ENCODE measurements at places on chromosomes 12 and 14.
A peak's percentile ranks its signal among the peaks of the same experiment; 100 is the strongest.

GRCh38 chr14:103696070-103696402 lies 19.2 kb downstream of the XRCC3 start:
- no peak for DNase-seq

- no peak for DNase-seq
These were observed 22.5 kb downstream of the SDS start for GRCh38 chr12:113381220-113381619.

DNA sequence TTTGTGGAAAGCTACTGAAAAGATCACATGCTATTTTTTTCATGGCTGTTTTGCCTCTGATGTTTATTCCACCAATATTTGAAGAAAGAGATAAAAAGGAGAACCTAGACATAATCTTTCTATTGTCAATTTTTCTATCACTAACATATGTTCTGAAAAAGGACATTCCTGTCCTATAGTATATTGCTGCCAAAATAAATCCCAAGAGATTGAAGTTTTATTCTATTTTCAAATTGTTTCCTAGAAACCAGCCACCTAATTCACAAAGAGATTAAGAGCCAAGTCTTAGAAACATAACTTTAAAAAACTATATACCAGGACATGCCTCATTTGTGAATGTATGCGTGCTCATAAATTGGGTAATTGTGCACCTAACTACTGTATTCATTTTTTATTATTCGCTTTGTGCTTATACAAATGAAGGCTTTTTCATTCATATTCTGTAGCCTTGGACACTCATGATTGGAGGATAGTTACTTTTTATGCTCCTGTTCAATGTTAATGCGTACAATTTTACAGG lies 200.7 kb downstream of the FUT8 start:
- DNase-seq: no peak

DNA sequence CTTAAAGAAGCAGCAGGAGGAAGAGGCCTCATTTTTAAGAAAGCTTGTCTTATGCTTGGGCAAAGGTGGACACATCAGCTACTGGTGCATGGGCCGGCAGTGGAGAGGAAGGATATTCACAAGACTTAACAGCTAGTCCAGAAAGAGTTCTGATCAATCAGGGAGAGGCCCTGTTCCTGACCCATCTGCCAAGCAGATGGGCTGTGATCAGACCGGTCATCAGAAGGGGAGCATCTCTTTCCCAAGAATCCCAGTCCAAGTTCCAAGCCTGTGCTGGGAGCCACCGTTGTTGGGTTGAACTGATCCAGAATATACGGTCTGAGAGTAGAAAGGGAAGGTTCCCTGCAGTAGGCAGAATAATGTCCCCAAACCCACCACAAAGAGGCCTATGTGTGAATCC lies 32.7 kb upstream of the SOCS2 start:
- no peak for DNase-seq

DNA sequence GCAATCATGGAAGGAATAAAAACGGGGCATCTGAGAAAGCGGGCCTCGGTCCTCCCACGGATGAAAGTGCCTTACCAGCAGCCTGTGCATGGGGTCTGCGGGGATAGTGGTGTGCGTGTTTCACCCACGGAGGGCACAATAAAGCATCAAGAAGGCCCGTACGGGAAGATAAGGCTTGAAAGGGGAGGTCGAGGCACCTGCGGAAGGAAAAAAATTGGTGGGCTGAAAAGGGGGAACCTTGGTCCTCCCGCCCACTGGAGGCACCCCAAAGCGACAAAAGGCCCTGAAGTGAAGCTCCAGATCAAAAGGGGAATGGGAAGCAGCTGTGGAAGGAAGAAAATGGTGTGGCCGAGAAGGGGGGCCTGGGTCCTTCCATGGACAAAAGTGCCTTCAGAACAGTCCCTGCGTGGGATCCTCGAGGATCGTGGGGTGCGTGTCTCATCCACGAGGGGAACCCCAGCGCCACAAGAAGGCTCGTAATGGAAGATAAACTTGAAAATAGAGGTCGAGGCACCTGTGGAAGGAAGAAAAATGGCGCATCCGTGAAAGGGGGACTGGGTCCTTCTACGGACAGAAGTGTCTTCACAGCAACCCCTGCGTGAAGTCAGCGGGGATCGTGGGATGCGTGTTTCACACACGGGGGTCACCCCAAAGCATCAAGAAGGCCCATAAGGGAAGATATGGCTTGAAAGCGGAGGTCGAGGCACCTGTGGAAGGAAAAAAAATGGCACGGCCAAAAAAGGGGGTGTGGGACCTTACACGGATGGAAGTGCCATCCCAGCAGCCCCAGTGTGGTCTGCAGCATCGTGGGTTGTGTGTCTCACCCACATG lies 276.9 kb downstream of the ALG10 start:
- DNase-seq: no peak

DNA sequence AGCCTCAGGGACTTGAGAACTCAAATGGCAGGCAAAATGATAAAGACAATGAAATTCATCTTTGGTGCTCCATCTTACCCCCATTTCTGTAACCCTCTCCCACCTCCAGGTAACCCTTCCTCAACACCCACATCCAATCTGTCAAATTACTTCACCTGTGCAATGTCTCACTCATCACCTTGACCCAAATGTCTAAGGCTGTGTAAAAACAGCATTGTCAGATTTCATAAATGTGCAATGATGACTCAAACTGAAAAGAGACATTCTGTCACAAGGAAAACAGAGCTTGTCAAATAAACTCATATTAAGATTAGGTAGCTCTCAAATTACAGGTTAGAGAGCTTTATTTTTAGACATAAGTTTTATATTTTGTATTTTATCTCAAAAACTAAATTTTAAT lies 19.9 kb upstream of the COCH start:
- DNase-seq: no peak

DNA sequence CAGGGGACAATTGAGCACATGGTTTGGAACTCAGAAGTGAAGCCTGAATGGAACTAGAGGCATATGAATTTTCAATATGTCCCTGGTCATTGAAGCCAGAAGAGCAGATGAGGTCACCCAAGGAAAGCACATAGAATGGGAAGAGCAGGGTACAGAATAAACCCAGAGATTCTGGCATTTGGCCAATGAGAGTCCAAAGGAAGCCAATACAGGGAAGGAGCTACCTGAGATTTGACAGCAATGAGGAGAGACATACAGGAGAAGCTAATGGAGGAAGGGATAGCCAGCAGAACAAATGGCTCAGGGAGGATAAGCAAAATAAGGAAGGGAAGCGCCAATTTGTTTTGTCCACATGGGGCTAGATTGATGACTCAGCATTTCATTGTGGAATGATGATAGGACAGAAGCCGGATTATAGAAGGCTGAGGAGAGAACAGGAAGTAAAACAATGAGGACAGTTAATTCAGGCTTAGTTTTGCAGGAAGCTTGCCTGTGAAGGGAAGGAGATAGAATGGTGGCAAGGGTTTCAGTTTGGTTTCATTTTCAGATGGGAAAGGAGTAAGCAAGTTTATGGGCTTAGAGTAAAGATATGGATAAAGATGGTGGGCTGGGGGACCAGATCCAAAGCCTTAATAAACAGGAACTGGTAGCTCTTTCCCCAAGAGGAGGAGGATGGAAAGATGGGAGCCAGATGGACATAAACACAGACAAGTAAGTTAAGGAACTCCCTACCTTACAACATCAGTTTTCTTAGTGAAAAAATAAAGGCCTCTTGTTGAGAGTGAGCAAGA lies 3.2 kb upstream of the SPTSSA start:
- DNase-seq: no peak

GRCh38 chr12:29082522-29082921 lies 66.6 kb upstream of the FAR2 start:
- DNase-seq: no peak

DNA sequence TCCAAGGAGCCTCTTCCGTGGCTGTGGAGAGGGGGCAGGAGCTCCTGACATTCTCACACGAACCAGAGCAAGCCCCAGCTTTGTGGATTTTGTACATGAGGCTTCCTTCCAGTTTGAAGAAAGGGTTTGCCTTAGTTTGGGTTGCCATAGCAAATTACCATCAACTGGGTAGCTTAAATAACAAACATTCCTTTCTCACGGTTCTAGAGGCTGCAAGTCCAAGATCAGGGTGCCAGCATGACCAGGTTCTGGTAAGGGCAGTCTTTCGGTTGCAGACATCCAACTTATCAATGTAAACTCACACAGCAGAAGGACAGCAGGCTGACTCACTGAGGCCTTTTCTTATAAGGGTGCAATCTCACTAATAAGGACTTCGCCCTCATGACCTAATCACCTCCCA lies 25.9 kb upstream of the STAB2 start:
- DNase-seq: no peak

GRCh38 chr12:5197131-5197530 lies 153.5 kb downstream of the KCNA5 start:
- DNase-seq: no peak

DNA sequence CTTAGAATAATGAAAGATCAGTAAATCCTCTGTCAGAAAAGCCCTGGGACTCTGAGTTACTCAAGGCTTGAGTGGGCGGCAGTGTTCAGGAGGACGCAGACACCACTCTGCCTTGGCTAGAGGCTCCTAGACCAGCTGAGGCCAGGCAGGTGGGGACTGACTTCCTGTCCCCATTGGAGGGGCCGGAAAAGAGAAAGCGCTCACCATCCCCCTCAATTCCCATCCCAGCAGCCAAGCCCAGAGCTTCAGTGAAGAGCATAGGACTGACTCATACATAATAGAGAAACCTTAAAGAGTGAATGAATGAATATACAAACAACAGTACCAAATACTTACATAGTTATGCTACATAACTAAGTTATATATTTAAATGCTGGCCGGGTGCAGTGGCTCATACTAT lies 62.0 kb downstream of the PLEKHG7 start:
- DNase-seq: no peak

GRCh38 chr12:5562581-5562980 lies 130.7 kb downstream of the NTF3 start:
- DNase-seq: no peak

DNA sequence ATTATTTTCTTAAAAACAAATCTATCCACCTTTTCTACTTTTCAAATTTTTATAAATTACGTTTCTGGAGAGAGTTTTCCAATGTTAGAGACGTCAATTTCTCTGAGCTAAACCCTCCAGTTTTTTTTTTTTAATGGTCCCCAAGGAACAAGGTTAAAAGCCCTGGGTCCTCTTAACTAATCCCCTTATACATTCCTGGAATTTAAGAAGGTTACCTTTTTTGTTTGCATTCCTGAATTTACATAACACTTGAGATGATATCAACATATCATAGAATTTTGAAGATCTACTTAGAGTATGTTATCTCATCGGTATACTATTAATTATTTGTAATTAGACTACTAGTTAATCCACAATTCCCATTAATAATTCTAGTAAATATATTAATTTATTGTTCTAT lies 662.2 kb upstream of the LRFN5 start:
- no peak for DNase-seq

DNA sequence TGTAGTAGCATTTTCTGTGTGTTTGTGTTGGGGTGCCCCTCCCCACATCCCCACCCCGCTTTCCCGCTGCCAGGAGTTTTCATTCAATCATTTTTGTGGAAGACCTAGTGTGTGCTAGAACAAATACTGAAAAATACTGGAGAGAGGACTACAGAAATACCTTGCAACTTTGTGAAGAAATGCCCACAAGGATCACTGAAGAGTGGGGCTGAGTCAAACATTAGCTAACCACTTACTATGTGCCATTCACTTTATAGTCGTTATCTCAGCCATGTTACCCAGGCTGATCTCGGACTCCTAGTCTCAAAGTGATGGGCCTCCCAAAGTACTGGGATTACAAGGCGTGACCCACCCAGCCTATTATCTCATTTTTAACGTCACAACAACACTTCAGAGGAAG lies 559 bp upstream of the LMBR1L start:
- DNase-seq: no peak

- no peak for DNase-seq
These were observed 7.1 kb downstream of the GMFB start for GRCh38 chr14:54481695-54482094.

- no peak for DNase-seq
These were observed 37.8 kb downstream of the ERGIC2 start for GRCh38 chr12:29343022-29343799.

DNA sequence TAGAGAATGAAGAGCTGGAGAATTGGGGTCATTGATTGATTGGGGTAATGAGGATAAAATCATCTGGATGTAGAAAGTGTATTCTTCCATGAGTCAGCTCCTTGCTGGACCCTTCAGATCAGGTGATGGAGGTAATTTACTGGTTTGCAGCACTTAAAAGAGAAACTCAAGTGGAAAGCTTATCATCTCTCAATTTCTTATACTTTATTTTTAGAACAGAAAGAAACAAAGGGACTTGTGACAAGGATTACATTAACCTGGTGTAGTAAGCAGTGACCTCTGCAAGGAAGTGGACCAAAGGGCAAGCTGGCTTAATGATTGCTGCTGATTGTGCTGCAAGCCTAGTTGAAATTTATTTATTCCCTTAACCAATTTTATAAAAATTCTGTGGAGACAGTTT lies 405.0 kb downstream of the TRHDE start:
- no peak for DNase-seq

GRCh38 chr14:54922598-54922997 lies 20.0 kb upstream of the GCH1 start:
- no peak for DNase-seq

- DNase-seq: peak; percentile 12
These were observed 15.0 kb upstream of the PIP4K2C start for GRCh38 chr12:57575771-57576612.

DNA sequence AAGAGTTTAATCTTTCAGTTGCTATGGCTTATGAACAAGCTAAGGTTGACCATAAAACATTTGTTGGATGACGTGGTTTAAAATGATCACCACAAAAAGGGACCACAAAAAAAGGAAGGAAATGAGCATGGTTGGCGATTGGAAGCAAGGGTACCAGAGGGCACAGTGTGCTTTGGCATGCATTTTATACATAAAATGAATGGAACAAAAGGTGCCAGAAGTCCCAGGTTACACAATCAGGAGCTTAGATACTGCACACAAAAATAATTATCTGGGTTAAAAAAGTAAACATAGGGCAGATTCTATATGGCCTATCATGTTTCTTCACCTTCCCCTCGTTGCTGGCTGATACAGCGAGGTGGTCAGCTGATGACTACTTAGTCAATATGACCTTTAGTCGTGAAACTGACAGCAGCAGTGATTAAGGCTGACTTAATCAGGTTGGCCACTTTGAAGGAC lies 50.7 kb downstream of the ZC3H14 start:
- DNase-seq: no peak

DNA sequence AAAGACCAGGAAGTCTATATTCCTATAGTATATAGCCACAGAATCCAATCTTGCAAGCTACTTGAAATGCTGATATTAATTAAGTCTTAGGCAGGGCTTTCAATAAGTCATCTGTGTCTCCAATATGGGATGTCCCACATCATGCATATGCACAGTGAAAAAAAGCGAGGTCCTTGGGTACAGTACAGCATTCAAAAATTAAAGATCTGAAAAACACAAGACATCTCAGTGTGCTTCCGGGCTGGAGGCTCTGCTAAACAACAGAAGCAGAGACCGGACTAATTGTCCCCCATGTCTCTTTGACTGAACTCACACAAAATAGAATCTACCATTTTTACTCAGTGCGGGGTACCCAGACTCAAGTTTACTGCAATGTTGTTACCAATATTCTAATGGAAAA lies 156.0 kb downstream of the DAD1 start:
- DNase-seq: no peak

DNA sequence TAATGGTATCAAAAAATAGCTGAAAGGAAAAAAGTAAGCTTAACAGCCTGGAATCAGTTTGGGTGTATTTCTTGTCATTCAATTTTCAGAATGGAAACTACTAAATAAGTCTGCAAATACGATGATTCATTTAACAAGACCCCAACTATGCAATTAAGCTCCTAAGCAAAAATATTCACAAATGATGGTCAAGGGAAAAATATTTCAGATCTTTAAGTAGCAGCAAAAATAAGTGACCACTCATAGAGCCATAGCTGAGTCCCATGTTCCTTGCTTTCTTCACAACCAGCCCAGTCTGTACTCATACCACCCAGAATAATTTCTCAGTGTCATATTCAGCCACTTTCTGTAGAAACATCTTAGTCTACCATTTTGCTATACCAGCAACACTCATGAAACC lies 185.4 kb downstream of the PPM1H start:
- DNase-seq: no peak

All from transverse colon (tissue), 4 donors.